ENCODE measurements at places on chromosomes 4 and X.

- no peak for DNase-seq
Measured at GRCh38 chr4:104491481-104492182, 3.1 kb downstream of the CXXC4 start.

DNA sequence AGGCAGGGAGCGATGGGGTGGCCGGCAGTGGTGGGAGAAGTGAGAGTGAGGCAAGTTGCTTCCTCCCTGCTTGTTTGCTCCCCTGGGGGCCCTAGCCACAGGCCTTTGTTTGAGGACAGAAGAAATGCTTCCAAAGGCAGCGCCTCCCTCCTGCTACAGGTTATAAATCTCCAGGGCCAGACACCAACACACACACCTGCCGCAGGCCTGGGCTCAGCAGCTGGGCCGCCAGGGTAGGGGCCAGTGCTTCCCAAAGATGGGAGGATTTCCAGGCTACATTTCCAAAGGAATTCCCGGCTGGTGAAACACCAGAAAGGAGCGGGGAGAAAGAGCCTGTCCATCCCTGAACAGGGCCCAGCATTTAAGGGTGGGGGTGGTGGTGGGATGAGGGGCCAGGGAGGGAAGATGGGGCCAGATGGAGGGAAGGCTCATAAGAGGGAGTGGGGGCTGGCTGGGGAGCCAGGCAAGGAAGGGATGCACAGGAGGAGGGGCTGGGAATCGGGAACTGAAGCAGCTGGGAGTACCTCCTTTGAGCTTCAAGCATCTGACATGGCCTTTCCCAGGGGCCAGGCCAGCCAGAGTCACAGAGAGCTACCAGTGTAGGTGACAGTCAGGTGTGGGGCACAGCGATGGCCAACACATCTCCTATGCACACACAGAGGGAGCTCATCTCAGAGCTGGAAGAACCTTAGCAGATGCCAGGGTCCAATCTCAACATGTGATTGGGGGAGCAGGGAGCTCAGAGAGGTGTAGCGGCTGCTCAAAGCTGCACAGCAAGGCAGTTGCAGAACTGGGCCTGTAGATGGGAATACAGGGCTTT lies 143.9 kb downstream of the PJA1 start:
- no peak for DNase-seq

- DNase-seq, result no peak
Measured at GRCh38 chrX:66675541-66675940, 36.7 kb upstream of the EDA2R start.

GRCh38 chrX:136457303-136457917 lies 30.3 kb upstream of the BRS3 start:
- no peak for DNase-seq

DNA sequence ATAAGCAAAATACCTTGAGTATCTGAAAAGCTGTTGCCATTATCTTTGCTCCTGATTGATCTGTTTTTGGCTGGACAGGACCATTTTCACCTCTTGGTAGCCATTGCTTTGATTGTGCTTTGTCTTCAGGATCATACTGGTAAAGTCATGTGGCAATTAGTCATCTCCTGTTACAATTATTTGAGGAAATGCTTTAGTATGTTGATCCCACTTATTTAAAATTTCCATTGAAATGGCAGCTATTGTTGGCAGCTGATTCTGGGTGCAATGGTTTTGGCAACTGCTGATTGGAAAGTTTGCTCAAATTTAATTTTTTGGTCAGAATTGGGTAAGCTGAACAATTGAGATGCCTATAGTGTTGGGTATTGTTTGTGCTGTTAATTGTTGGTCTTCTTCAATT lies 238.3 kb upstream of the TLL1 start:
- no peak for DNase-seq
